ENCODE measurements at places on chromosomes 4 and X.

DNA sequence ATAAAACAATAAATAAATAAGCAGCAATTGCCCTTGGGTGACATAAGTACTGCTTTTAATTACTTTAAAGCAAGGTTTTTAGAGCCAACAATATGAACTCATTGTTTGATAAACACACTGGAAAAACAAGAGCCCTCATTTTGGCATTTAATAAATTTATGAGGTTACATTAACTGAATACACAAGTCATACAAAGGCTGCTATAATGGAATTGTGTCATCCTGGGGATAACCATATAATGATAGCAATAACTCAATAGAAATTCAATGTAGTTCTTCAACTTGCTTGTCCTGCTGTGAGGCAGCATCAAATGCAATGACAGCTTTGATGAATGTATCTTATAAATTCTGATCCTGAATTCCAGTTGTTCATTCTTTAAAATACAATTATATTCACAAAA, 1512.5 kb downstream of the STIM2 start:
- DNase-seq, result no peak

- DNase-seq, result no peak
Observed at GRCh38 chr4:39812500-39812899, 114.6 kb downstream of the UBE2K start.

DNA sequence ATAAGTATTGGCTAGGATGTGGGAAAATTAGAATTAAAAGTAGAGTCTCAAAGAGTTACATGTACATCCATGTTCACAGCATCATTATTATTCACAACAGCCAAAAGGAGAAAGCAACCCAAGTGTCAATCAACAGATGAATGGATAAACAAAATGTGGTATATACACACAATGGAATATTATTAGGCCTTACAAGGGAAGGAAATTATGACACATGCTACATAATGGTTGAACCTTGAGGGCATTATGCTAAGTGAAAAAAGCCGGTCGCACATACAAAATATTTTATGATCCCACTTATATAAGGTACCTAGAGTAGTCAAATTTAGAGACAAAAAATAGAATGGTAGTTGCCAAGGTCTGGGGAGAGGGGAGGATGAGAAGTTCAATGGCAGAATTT, 80.1 kb downstream of the HUWE1 start:
- no peak for DNase-seq

- no peak for DNase-seq
Observed at GRCh38 chr4:143531380-143531779, 17.9 kb downstream of the SMARCA5 start.

GRCh38 chrX:136065044-136065671, 79.9 kb downstream of the SLC9A6 start:
- DNase-seq, result no peak

DNA sequence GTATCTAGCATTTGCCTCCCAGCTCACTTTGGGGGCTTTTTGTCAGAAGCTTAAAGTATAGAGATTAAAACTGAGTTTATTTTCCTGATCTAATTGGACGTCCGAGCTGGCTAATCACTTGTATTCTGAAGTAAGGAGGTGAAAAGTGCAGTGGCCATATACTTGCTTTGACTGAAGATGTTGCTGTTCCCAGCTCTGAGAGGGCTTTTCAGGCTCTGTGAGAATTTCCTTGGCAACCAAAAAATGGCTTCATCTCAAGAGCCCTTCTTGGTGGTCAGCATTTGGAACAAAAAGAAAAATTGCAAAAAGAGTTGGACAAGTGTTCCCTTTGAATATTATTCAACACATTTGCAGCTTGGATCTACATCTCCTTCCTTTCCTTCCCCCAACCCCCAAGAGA, 67.0 kb downstream of the SLC4A4 start:
- no peak for DNase-seq

- no peak for DNase-seq
Observed at GRCh38 chr4:138595731-138596460, 353.7 kb upstream of the SLC7A11 start.

DNA sequence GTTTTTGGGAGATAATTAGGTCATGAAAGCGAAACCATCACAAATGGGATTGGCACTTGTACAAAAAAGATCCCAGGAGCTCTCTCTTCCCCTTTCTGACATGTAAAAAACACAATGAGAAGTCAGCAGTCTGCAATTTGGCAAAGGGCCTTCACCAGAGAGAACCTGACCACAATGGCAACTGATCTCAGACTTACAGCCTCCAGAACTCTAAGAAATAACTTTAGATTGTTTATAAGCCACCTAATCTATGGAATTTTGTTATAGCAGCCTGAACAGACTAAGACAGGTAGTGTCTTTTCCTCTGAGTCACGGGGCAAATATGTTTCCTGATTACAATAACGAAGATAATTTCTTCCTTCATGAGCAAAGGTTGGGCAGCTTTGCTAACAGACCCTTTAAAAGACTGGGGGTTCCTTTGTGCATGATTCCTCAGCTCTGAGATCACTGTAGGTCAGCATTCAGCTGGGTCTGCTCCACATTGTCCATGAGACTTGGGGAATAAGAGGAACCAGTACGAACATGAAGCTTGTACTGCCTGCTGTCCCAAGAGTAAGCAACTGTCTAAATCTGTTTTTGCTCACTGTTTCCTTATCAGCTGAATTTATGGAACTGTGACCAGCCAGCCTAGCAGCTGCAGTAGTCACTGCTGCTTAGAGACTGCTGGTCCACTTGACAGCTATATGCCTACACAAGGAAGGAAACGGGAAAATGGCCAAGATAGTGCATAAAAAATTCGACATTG, 191.6 kb downstream of the ANAPC10 start:
- no peak for DNase-seq

DNA sequence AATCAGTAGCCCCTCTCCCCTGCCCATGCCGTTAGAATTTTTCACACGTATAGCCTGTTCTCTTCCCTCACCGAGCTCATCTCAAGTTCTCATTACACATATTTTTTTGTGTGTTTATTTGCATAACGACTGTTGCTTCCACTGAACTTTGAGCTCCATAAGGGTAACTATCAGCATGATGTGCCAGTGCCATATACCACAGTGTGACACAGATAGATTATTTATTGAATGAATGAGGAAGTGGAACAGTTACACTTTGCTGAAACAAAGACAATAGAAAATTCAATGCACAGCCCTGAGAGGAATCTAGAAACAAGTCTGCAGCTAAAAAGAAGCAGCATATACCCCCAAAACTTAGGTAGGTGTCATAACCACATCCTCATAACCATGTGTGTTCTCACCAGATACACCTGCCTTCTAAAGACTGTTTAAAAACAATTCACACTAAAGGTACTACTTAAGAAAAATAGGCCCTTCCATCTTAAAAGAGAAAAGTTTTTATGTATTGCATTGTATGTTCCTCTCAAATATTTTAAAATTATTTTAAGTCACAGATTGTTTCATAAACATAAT, 389.9 kb downstream of the PACRGL start:
- DNase-seq, result no peak

GRCh38 chr4:22434895-22435294, 81.0 kb downstream of the ADGRA3 start:
- DNase-seq, result no peak

GRCh38 chr4:140689623-140690022, 66.6 kb downstream of the TBC1D9 start:
- no peak for DNase-seq

DNA sequence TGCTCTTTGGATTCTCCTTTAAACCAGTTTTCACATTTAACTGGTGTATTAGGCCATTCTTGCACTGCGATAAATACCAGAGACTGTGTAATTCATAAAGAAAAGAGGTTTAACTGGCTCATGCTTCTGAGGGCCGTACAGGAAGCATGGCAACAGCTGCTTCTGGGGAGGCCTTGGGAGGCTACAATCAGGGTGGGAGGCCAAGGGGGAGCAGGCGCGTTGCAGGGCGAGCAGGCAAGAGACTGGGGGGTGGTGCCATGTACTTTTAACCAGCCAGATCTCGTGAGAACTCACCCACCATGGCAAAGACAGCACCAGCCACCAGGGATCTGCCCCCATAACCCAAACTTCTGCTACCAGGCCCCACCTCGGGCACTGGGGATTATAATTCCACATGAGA, 38.1 kb downstream of the RNF212 start:
- DNase-seq, result no peak

- DNase-seq, result no peak
Observed at GRCh38 chr4:80646061-80646460, 310.5 kb downstream of the CFAP299 start.

DNA sequence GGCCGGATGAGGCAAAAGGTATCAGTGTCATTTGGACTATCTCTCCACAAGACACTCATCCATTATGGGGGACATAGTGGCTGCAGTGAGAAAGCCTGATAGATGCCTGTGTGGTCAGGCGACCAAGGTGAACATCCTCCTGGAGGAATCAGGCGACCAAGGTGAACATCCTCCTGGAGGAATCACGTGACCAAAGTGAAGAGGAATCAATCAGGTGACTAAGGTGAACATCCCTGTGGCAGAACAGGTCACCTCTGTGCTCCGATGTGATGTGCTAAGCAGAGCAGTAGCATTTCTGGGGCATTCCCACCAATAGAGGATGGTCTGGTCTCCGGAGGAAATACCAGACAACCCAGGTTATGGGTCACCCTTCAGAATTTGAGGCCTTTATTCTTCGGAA, 44.0 kb downstream of the RNF212 start:
- no peak for DNase-seq

Measured in effector CD8-positive, alpha-beta T cell (primary cell).